ENCODE measurements at places on chromosomes 6 and 20. TPM values are rescaled to one million over a fixed set of nuclear protein-coding genes. Genes with fewer than 3 reads are reported as not detected.

- DNase-seq = no peak
Observed at GRCh38 chr6:98839781-98840361, 5.5 kb downstream of the POU3F2 start.

DNA sequence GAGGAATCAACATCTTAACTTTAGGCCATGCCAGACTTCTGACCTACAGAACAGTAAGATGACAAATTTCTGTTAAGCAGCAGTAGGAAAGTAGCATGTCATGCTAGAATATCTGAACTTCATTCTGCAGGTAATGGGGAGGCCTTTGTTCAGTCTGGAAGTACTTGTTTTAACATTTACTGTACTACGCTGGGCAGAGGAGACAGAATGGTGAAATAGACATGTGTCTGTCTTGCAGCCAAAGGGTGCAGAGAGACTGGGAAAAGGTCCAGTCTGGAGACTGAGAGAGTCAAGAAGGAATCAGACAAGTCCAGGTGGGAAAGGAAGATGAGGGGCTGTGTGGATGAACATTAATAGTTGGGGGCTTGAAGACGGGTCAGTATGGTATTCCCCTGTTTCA is 17.5 kb upstream of the ZBTB2 start:
- no peak for DNase-seq

GRCh38 chr6:159505140-159505922 is 187.7 kb downstream of the SOD2 start:
- no peak for DNase-seq

- no peak for DNase-seq
Observed at GRCh38 chr20:14360416-14360815, 23.0 kb upstream of the FLRT3 start.

- DNase-seq = no peak
Observed at GRCh38 chr6:15417811-15418210, 171.9 kb downstream of the JARID2 start.

The C6orf132 gene
- total RNA-seq = 12.9 TPM

The PLTP gene
- 17.7 TPM for total RNA-seq

All from Panc1 (cell line).